Activated T-cell treated with anti-CD3 and anti-CD28 coated beads, Interleukin-2, amount 50 U/mL, for 72 hours (primary cell): ENCODE measurements at places on chromosomes 5 and 9. TPM values are rescaled to one million over a fixed set of nuclear protein-coding genes. Genes with fewer than 3 reads are reported as not detected.

- DNase-seq: no peak
Measured at GRCh38 chr5:58761407-58761806, 178.5 kb downstream of the RAB3C start.

DNA sequence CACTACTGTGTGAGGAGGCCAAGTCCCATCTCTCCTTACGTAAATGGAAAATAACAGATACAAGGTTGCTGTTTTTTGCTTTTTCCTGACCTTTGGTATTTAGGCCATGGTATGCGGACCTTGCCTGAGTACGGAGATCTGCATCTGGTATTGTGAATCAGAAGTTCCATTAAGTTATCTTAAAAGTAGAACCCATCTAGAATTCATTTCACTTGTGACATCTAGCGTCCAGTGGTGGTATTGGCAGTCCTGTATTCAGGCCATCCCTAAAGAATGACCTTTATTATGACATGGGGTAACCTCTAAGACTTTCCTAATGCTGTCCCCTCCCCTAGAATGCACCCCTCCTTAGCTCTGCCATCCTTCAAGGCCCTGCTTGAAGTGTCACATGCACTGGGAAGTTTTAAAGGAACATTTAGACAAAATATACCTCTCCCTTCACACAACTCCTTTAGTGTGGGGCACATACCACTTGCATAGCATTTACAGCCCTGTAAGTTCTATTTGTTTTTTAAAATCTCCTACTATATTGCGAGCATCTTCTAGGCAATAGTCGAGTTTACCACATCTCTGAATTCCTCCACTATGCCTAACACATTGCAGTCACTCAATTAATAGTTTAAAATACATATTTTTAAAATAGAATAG lies 1.9 kb upstream of the SPDL1 start:
- DNase-seq: peak; percentile 68

DOCK2 gene
- total RNA-seq: 242 TPM

CARD9 gene
- 1.6 TPM for total RNA-seq

STPG3 gene
- total RNA-seq: 0.63 TPM

FOXD4 gene
- total RNA-seq: 0.38 TPM

DNA sequence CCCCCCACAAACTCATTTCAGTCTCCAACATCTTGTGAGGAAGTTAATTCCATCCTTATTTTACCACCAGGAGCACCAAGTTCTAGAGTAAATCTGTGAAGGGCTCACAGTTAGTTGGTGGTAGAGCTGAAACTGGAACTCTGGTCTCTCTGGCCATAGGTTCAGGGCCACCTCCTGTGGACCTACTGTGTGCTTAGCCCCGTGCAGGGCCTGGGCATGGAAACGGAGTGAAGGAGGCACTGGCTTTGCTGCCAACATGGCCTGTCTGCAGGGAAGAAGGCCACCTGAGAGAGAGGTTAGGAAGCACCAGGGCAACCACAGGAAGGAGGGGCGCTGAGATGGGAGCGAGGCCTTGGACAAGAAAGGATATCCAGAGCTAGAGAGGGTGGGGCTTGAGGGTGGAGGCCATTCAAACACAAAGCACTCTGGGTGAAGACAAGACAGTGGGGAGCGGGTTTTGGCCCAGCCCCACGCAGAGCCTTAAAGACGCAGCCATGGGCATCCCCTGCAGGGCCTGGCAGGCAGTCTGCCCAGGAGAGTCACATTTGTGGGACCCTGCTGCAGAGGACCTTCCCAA lies 16.0 kb upstream of the DAB2IP start:
- no peak for DNase-seq

DNA sequence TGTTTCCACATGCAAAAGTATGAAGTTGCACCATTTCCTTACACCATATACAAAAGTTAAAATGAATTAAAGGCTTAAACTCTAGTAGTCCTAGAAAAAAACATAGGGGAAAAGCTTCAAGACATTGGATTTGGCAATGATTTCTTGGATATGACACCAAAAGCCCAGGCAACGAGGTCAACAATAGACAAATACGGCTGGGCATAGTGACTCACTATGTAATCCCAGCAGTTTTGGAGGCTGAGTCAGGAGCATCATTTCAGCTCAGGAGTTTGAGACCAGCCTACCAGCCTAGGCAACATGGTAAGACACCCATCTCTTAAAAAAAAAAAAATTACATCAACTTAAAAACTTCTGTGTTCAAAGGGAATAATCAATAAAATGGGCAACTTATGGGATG lies 30.9 kb upstream of the SREK1 start:
- DNase-seq: no peak

PCDHA11 gene
- not detected for total RNA-seq

- DNase-seq: no peak
Measured at GRCh38 chr9:112535301-112535700, 48.7 kb downstream of the KIAA1958 start.

DNA sequence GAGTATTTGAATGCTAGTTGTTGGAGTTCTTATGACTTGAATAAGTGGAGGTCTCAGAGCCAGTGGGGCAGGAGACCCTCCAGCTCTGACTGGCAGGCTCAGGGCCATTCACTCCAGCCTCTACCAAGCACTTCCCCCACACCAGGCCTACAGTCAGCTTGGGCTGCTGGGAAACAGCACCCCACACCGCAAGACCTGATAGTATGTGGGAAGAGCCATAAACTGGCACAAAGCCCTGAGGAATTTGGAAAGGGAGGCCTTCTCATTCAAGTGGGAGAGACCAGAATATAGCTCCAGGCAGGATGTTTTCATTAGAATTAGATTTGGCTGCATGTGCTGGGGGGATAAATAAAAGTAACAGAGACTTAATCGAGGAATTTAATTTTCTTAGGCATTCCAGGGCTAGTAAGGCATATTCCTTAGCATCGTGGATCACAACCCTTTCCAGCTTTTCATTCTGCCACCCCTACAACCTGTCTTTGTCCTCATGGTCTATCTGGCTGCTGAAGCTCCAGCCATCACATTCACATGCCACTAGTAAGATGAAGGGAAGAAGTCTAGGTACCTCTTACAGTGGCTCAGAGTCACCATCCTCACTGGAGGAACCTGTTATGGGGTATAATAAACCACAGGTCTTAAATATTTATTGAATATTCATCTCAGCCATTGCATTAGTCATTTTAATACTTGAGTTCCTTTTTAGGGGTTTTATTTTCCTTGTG lies 47.5 kb downstream of the TMOD1 start:
- DNase-seq: no peak

FBP1 gene
- total RNA-seq: 1.3 TPM

LCN9 gene
- not detected for total RNA-seq

IFNA13 gene
- not detected for total RNA-seq

DENND1A gene
- 18.3 TPM for total RNA-seq

ZBTB26 gene
- total RNA-seq: 8.1 TPM

- DNase-seq: no peak
Measured at GRCh38 chr5:157245476-157245875, 20.4 kb upstream of the CYFIP2 start.

DNA sequence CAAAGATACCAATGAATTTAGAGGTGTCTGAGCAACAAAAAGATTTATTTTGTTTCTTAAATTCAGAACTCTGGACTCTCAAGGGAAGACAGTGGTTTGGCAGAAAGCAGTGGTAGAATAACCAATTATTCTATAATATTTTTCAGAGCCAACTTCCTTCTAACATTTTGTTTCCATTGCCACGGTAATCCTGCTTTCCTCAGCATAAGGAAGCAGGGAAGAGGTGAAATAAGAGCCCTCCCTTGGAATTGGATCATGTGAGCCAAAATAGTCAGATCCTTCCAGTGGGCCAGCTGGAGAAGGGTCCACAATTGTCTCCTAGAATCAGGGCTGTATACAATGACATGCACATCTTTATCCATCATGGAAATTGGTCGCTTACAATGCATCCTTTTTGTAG lies 130.0 kb upstream of the MAP1B start:
- no peak for DNase-seq

FPGS gene
- 57.6 TPM for total RNA-seq

GRCh38 chr5:116455061-116455460 lies 119.6 kb downstream of the SEMA6A start:
- DNase-seq: no peak

DNA sequence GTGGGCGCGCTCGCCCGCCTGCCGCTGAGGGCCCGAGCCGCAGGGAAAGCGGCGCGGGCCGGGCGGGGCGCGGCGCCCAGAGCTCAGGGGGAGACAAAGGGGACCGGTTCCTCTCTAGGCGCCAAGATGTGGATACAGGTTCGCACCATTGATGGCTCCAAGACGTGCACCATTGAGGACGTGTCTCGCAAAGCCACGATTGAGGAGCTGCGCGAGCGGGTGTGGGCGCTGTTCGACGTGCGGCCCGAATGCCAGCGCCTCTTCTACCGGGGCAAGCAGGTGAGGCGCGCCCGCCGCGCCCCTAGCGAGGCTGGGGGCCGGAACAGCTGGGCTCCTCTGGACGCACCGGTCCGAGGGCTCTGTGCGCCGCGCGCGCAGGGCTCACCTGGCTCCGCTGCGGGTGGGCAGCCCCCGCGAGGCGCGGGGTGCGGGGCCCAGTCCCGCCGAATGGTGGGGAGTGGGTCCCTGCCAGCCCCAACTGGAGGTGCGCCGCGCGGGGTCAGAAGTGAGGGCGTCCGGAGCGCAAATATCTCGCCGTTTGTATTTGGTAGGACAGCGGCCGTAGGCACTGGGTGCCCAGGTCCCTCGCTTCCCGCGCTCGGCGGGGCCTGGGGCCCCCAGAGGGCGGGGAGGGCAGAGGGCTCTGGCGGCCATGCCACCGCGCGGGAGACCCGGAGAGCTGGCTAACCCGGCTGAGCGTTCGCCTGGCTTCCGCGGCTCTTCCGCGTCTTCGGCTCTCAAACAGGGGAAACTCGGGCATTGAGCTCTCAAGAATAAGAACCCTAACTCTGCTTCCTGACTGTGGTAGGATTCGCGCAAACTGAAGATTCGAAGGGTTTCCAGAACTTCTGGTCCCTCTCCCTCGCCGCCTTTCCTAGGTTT lies 607 bp downstream of the UHRF2 start:
- peak; percentile 53 for DNase-seq

GRCh38 chr5:141777130-141777529 lies 95.1 kb upstream of the ARAP3 start:
- no peak for DNase-seq

- DNase-seq: no peak
Measured at GRCh38 chr9:121731090-121731489, 79.7 kb downstream of the DAB2IP start.

DNA sequence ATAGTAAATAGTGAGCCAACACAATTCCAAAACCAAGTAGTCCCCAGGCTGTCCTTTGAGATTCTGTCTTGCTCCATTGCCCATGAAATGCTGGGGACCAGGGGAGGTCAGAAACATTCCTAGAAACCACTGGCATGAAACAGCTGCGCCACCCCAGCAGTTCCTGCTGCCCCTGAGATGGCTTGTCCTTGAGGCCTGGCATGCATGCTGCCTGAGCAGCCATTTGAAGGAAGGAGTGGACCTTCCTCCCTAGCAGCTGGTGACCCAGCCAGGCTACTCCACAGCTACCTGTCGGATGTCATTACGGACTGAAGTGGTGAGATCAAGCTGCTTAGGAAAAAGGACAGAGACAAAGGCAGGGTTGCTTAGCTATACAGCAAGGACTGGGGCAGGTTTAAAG lies 260.6 kb downstream of the DENND1A start:
- DNase-seq: no peak

SLC1A3 gene
- 1.5 TPM for total RNA-seq

DNA sequence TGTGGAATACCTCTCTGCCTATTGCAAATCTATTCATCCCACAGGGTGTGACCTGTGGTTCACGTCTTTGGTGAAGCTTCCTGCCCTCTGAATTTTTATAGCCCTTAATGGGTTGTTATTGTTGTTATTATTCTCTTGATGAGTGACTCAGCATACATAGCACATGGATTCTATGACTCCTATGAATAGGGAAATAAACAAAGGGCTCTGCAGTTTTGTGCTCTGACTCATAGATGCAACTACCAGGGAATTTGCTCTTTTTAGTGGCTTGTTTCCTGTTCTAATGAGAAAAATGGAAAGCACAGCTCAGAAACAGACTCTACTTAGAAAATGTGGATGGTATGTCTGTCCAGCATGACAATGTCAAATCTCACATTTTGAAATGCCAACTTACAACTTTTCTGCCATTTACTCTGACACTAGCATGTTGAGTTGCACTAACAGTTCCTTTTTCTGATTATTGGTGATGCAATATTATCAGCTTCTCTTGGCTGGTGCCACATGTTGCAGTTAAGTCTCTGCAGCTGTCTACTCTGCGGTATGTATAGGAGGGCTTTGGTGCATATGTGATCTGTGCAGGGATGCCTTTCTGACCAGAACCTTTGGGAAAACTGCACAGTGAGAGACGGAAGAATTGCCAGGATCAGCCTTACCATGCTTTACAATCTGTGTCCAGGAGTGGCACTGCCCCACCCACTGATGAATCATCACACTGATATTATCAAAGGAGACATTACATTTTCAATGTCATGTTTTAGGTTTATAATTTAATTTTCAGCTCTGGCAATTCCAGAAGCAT lies 996.4 kb upstream of the WWC1 start:
- no peak for DNase-seq

DNA sequence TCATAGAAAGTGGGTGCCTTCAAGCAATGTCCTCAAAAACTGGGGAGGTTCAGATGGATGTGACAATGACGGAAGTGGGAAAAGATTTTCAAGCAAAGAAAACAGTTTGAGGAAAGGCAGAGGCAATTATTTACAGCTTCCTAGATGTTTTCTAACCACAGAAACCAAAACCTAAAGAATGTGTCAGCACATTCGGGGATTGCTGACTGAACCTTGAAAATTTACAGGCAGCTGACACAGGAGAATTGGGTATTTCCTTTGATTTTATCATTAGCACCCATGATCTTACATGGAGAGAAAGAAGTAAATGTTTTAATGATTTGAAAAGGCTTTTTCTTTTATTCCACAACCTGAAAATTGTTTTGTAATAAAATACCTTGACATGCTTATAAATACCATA lies 369.0 kb downstream of the ACTL7B start:
- DNase-seq: no peak

GABRA6 gene
- not detected for total RNA-seq
